ENCODE measurements at places on chromosomes 4 and X.
A peak's percentile ranks its signal among the peaks of the same experiment; 100 is the strongest.

GRCh38 chr4:189988877-189989431, 38.1 kb downstream of the FRG2 start:
- no peak for DNase-seq

GRCh38 chr4:83561381-83561780, 25.5 kb downstream of the GPAT3 start:
- peak; percentile 32 for DNase-seq

- DNase-seq: no peak
Observed at GRCh38 chr4:84179409-84179808, 319.7 kb downstream of the NKX6-1 start.

GRCh38 chrX:34365471-34365870, 233.4 kb upstream of the FAM47A start:
- peak; percentile 13 for DNase-seq

DNA sequence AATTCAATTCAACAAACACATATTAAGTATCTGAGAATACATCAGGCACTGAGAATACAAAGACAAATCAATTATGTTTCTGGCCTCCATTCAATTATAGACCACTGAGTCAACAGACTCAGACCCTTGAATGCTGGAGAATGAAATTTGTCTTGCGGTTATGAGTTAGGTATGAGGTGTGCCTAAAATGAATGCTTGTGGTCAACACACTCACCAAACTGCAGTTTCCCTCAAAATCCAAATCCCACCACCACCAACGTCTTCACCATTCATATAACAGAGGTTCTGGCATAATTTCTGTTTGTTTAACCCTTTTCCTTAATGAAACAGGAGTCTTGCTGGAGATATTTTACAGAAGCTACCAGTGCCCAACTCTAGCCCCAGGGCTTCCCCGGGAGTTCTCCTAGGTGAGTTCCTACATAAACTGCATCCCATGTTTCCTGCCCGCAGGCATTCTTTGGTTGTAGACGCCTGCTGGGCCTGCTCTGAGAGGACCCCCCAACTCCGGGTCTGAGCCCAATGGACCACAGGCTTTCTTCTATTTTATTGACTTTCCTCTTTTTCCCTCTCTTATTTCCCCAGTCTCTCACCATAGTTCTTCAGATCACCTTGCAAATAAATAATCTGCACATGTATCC, 119.2 kb downstream of the DDX53 start:
- no peak for DNase-seq

DNA sequence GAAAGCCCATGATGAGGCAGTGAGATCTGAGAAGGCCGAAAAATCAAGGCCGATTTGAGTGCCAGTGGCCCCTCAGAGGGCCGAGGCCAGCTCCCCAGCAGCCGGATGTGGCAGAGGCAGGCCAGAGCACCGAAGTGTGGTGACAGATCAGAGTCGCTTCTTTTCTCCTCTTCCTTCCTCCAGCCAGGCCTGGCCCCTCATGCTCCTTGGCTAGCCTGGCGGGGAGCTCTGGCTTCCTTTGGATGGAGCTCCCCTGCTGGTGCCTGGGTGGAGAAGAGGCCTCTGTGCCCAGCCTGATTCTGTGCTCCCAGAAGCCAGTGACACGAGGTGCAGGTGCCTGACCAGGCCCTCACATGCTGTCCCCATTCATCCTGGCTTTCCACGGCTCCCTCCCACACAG, 127.2 kb upstream of the PABPC4L start:
- DNase-seq: no peak

DNA sequence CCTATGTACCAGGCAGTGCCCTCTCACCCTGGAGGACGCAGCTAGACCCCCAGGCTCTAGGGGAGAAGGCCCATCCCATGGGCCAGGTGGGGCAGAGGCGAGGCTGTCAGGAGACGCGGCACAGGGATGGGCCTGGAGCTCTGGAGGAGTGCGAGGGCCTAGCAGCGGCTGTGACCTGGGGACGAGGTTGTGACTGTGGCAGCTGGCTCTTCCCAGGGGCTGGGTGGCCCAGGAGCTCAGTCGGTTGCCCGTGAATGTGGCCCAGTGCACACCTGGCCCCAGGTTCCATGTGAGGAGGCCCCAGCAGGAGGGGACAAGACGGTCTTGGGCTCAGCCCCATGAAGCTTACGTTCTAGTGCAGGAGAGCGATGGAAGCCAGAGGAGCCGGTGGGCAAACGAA, 31.0 kb upstream of the ADRA2C start:
- no peak for DNase-seq

DNA sequence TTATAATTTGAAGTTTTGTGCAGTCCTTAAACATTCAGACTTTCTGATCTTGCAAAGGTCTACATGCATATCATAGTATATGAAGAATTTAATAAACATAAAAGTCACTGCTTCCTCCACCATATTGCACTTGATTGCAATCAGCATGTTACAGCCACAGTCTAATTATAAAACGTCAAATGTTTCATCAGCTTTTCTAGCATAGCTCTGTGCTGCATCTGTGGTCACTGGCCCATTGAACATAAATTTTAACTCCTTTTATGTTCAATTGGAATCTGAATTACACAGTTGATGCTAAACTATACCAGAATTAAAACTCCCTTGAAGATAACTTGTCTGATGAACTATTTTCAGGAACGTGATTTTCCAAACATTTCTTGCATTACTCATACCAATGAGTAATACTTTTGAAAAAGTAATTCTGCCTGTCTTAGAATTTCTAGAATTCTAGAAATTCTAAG, 329.1 kb downstream of the GALNTL6 start:
- no peak for DNase-seq

DNA sequence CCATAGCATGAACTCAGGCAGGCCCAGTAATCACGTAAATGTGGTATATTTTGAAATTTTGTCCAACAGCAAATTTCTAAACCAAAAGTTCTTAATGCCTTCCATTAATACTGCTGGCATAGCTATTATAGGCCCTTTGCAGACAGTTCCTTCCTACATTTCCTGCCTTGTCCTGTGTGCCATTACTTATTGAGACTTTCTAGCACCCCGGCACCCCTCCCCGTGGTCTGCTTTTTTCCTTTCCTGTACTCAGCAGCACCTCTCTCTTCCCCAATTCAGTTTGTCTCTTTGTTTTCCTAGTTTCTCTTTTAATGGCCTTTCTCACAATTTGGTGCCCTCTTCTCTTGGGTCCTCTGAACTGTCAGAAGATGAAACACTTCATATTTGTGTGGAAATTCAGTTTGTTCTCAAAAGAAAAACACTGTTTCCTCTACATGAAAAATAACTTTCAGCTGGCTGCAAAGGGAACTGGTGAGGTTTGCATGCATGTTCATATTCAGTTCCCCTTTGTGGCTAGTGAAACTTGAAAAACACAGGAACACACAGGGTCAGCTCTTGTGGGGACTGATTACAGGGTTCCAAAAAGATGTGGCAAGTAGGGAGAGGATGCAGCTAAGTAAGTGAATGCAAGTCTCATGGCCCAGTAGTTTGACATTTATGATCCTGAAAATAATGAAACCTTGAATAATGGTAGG, 17.1 kb downstream of the GPR34 start:
- no peak for DNase-seq

DNA sequence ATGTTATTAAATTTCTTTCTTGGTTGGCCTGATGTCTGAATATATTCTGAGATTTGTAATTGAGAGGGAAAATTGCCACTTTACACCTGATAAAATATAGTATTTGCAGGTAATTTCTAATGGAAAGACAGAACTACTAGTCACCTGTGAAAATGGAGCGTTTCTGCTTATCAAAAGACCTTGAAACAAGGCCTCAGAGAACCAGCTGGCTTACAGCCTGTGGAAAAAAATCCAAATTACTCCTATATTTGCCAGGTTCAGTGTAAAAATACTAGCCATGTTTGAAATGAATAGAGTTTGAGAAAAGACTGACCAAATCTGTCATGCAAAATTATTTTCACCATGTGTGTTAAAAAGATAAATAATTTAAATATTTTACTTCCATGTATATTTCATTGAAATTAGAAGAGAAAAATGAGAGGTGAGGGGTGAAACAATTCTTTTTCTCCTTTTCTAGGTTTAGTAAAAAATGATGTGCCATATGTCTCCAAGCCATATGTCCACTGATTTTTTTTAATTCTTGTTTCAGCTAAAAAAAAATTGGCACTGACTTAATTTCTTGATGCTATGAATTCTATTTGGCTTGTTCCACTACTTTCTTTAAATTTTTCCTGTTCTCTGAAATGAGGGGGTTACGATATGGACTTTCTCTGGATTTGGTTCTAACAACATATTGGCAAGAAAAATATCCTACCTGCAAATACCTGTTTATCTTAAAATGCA, 464.9 kb downstream of the GRXCR1 start:
- DNase-seq: no peak

GRCh38 chrX:49862093-49862492, 17.2 kb upstream of the USP27X start:
- DNase-seq: no peak

- no peak for DNase-seq
Observed at GRCh38 chr4:26611885-26612284, 28.0 kb downstream of the TBC1D19 start.

DNA sequence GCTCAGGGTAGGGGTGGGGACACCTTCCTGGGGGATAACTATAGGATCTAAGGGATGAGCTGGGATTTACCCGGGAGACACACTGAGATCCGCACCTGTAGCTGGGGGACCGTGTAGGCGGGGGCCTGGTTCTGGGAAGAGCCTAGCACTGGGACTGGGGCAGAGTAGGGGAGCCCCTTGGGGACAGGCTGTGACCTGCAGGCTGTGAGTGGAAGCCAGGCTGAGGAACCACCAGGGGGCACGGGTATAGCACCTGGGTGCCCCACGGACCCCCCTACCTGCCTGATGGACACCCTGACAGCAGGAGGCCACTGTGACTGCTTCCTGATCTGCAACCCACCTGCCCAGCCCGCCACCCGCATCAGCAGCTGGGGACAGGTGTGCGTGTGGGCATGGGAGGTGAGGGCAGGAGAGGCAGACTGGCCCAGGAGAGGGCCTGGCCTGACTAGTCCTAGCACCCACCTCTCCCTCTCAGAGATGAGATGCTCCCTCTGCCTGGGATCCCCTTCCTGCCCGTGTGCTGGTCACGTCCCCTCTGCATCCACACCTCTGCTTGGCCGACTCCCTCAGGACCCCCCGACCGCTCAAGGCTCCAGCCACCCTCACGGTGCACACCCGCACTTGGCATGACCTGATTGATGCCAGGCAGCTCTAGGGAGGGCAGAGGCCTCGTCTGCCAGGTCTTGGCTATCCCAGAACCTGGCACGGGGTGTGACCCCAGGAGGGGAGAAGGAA, 94.2 kb upstream of the NKX1-1 start:
- no peak for DNase-seq
